ENCODE measurements at places on chromosomes 11 and 22.

DNA sequence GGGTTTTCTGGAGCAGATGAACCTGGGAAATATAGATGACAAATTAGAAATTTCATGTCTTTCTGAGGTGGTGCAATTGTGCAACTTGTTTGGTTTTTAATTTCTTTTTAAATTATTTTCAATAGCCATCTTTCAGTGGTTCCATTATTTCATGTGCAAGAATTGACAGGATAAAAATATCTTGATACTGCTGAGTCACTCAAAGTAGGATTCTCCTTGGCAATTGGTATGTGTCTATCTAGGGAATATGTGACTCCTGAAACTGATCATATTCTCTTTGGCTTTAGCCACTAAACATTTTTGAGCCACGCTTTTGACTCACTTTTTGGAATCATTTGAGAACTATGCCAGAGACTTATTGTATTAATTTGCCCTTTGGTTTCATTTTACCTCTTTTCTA, 331.5 kb downstream of the KCNA4 start:
- no peak for DNase-seq

- DNase-seq: no peak
Observed at GRCh38 chr11:38543311-38543710, 1945.3 kb upstream of the RAG2 start.

GRCh38 chr11:12113294-12113693, 2.9 kb downstream of the MICAL2 start:
- no peak for DNase-seq

DNA sequence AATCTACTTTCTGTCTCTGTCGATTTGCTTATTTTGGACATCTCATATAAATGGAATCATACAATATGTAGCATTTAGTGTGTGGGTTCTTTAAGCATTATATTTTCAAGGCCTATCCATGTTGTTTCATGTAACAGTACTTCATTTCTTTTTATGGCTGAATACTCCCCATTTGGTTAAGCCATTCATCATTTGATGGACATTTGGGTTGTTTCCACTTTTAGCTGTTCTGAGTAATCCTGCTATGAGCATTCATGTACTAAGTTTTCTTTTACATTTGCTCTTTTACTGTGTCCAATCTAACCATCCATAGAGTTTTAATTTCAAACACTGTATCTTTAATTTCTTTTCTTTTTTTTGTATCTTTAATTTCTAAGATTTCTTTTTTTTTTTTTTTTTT, 55.6 kb upstream of the SPTBN2 start:
- DNase-seq: no peak

- DNase-seq: no peak
Observed at GRCh38 chr22:40263191-40263590, 83.1 kb upstream of the ADSL start.

DNA sequence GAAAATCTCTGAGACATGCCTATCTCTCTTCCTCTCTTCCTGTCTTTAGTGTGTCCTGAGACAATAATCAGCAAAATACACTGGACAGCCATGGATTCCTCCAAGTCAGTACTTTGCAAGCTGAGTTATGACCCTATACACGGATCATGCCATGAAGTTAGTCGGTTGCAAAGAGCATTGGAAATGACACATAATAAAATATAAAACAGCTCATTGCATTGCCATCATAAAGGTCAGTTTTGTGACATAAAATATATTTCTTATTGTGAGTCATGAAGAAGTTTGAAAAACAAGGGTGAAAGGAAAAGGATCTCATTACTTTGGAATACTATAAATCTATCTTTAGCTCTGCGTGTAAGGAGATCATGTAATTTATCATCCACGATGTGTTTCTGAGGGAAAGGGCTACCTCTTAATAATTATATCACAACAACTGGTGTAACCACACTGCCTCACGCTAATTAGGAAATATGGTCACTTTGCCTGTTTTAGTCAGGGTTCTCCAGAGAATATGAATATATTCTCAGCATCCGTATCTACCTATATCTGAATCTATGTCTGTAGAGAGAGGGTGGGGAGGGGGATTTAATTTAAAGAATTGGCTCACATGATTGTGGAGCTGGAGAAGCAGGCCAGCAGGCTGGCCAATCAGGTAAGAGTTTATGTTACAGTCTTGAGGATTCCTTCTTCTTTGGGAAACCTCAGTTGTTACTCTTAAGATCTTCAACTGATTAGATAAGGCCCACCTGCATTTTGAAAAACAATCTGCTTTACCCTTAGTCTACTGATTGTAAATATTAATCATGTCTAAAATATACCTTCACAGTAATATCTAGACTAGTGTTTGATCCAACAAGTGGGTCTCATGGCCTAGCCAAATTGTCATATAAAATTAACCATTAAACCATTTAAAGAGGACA, 198.8 kb downstream of the FAT3 start:
- DNase-seq: no peak

DNA sequence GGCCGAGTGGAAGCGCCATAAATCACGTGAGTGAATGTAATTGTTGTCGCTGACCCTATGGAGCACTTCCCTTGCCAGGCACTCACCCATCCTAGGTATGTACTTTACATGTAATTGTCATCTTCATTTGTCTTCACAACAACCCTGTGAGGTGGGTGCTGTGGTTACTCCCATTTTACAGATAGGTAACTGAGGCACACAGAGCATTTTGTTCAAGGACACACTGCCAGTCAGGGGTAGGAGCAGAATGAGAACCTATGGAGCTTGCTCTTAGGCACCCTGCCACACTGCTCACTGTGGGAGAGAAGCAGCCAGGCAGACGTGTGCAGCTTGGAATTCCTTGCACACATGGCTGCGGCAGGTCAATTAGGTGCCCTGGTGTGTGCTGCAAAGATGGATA, 785 bp upstream of the EFCAB6 start:
- no peak for DNase-seq

DNA sequence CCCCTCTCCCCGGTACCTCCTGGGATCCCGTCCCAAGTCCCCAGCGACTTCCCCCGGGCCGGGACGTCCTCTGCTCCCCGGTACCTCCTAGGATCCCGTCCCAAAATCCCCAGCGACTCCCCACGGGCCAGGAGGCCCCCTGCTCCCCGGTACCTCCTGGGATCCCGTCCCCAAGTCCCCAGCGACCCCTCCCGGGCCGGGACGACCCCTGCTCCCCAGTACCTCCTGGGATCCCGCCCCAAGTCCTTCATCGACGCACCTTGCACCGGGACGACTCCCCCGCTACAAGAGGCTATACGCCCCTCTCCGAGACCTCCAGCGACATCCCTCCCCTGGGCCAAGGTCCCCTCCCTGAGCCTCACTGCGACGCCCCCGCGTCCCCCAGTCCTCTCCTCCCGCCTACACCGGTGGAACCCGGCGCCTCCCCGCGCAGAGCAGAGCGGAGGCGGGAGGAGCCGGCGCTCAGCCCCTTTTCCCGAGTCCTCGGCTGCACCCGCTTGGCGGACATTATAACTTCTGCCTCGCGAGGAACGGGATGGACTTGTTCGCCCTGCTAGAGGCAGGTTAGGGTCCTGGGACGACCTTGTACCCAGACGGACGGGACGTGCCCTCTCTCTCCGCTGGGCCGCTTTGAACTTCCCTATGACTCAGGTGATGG, 912 bp downstream of the KREMEN1 start:
- DNase-seq: peak; percentile 66

DNA sequence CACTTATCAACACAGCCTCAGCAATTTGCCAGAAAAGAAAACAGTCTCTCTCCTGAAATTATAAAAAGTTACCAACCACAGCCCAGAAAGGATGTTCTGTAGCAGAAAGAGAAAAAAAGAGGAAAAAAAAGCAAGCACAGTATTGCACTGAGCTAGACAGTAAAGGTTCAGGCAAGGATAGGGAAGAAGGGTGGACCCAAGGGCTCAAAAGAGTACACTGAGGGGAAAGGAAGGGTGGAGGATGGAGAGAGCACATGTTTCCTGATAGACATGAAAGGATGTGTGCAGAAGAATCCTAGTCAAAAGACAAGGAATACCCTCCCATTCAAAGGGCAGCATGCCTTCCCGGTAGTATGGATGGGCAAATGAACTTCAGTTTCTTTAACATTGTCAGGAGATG, 59.1 kb downstream of the RRAS2 start:
- no peak for DNase-seq

DNA sequence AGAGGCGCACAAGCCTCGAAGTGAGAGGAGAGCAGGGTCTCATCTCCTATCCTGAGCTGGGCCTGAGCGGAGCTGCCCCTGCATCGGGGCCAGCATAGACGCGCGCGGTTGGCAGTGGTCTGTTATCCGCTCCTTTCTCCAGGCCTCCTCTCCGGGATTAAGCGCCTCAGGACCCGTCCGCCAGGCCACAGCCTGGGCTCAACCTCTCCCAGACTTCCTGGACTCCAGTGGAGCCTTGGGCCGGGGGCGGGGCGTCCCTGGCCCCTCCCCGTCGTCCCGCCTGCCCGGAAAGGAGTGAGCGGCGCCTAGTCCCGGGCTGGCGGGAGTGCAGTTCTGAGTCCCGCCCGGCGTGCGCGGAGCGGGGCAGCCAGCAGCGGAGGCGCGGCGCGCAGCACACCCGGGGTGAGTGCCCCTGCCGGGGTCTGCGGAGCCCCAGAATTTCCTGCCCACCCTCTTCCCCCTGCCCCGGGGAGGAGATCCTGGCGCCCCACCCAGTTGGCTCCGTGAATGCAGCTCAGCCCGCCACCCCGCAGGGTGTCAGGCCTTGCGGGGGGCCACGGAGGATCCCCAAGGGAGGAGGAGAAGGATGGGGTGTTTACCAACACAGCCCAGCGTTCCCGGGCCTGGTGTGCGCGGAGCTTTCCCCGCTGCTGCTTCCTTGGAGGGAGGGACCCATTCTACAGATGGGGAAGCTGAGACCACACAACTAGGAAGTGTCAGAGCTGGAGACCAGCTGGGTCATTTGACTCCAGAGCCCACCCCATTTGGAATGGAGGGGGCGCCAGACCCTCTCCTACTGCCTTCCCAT, at the start of gene TCIRG1:
Gene TCIRG1, plus strand, starts transcription at position 308 of the 808 bp plus-strand sequence. CDS start 2,247 bp downstream, outside the sequence.
- DNase-seq: peak; percentile 95

- DNase-seq: no peak
Observed at GRCh38 chr22:36253523-36254490, 874 bp downstream of the APOL1 start.

- peak; percentile 76 for DNase-seq
Observed at GRCh38 chr11:20000351-20001134, 159.7 kb downstream of the DBX1 start.

GRCh38 chr11:60130496-60130895, 42.0 kb downstream of the MS4A2 start:
- peak; percentile 62 for DNase-seq

DNA sequence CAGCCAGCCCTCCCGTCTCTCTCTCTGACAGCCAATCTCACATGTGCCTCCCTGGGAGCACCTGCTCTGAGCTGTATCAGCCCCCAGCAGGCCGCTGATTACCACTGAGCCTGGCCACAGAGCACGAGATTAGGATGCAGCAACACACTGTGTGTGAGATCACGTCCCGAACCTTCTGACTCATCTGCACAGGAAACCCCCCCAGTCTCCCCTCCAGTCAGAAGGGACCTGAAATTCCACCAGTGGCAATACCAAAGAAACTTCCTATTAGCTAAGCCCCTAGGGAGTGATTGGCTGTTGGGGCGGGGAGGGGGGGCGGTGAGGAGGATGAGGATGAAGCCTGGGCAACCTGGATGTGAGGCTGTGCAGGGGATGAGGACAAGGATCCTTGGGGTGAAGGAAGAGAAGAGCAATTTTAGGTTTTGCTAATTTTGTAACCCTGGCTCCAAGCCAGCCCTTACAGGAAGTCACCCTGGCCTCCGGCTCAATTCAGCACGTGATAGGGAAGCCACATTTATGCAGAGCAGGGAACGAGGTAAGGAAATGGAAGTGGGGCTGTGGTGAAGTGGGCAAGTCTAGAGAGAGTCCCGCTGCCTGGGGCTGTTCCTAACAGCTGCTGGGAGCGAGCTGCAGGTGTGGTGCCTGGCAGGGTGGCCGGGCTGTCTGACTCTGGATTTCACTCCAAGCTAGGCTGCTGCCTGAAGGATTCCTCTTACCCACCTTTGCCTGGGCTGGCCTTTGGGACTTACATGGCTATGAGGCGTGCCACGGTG, 1.9 kb downstream of the SLC43A3 start:
- DNase-seq: no peak

DNA sequence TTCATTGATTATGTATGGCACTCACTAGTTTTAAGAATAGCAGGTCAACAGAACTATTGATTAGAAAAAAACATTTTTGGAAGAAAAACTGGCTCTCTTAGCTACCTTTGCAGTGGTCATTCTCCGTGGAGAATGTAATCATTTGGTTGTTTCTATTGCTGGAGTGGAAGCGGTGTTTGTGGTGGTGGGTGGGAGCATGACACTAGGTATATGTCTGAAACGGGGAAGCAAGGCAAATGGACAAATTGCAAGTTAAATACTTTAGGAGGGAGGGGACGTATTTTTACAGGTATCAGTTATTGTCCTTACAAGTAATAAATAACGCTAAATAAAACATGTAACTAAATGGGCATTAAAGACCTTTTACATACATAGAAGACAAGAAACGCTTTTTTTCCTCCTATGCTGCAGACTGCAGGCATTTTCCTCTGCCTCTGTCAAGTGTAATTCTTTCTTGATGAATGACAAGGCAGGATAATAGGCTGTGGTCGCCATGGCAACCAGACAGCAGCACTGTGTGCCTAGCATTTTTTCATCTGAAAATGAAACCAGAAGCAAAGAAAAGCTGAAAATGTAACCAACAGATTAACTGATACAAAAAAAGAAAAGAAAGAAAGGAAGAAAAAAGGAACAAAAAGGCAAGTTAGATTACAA, 46.2 kb downstream of the BLID start:
- peak; percentile 65 for DNase-seq

GRCh38 chr11:91174734-91175133, 951.9 kb upstream of the CHORDC1 start:
- no peak for DNase-seq

DNA sequence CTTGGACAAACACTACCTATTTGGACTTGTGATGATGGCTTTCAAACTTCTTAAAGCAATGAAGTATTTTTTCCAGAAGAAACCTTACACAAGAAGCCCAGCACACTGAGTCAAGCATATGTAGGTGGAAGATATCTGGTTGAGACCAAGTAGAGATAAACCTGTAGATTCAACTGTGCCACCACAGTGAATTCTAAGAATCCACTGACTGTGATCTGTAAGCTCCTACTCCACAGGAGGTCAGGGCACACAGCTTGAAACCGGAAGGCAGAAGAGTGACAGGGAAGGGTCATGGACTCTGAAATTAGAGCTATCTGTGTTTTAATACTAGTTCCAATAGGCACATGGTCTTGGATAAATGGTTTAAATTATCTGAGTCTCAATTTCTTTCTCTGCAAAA, 404.5 kb downstream of the ETS1 start:
- DNase-seq: no peak

GRCh38 chr22:44277386-44278135, 35.2 kb downstream of the SHISAL1 start:
- no peak for DNase-seq

GRCh38 chr11:70030412-70030811, 47.7 kb upstream of the ANO1 start:
- DNase-seq: no peak

Measured in iPS-NIHi11 (cell line).